ENCODE measurements at places on chromosomes 6 and 20.

DNA sequence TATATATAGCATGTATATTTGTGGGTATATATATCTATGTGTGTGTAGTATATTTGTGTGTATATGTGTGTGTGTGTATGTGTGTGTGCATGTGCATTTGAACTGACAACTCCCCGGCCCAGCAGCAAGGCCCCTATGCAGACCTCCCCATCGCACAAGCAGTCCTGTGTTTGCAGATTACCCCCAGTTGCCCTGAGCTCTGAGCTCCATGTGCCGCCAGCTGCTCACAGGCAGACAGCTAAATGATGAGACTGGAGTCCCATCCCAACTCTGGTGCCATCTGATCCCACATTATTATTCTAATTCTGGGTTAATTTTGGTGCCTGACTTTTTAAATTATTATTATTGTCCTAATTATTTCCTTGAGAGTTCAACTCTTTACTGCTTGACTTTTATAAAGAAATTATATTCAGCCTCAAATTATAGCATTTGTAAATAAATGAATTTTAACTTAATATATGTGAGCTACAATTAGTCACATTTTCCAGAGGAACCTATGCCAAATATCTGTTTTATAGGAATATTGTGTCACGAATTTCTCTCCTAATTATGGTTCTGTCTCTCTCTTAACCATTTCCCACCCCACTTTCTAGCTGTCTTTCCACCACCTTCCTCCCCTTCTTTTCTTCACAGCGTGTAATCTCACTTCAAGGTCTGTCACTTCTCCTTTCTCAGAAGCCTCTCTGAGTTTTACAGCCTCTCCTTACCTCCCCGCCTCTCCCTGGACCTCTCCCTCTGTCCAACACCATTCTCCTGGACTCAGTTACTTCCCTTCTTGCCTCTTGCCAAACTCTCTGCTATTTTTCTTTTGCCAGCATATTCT, 90.6 kb upstream of the SYNDIG1 start:
- DNase-seq: no peak

DNA sequence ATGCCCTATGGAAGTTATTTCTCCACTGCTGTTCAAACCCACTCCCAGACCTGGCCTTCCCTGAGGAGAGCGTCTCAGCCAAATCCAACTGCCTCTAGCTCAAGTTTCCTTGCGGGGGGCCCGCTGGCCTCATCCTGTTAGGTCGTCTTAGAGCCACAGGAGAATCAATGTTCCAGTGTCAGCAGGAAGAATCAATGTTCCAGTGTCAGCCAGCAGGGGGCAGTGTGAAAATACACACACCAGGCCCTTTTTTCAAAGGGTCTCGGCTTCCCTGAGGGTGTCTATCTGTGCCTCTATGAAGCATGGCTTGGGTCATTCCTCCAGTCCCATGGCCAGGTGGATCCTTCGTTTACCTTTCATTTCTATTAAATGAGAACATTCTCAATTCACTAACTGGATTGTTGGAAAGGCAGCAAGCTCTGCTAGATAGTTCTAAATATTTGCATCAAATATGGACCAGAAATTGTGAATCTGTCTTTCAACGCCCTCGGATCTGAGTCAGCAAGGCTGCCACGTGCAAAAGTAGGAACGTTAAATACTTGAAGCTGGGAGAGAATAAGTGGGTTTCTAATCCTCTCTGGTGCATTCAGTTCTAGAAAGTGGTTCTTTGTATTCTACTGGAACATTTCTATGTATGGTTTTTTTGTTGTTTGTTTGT, 19.2 kb downstream of the PRND start:
- no peak for DNase-seq

DNA sequence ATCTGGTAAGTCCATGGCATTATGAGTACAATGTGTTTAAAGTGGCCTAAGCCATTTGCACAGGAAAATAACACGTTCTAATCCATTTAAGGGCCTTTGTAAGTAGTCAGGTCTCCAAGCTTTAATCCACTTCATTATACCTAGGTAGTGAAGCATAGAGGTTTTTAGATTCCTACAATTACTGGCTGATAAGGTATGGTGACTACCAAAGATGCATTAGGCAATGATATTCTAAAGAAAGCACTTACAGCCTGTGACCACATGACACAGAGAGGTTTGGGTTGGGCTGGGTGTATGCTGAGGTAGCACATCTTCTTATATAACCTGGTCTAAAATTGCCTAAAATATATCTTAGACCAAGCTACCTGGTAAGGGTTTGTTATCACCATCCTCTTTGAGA, 504.4 kb downstream of the TFAP2B start:
- DNase-seq: no peak

DNA sequence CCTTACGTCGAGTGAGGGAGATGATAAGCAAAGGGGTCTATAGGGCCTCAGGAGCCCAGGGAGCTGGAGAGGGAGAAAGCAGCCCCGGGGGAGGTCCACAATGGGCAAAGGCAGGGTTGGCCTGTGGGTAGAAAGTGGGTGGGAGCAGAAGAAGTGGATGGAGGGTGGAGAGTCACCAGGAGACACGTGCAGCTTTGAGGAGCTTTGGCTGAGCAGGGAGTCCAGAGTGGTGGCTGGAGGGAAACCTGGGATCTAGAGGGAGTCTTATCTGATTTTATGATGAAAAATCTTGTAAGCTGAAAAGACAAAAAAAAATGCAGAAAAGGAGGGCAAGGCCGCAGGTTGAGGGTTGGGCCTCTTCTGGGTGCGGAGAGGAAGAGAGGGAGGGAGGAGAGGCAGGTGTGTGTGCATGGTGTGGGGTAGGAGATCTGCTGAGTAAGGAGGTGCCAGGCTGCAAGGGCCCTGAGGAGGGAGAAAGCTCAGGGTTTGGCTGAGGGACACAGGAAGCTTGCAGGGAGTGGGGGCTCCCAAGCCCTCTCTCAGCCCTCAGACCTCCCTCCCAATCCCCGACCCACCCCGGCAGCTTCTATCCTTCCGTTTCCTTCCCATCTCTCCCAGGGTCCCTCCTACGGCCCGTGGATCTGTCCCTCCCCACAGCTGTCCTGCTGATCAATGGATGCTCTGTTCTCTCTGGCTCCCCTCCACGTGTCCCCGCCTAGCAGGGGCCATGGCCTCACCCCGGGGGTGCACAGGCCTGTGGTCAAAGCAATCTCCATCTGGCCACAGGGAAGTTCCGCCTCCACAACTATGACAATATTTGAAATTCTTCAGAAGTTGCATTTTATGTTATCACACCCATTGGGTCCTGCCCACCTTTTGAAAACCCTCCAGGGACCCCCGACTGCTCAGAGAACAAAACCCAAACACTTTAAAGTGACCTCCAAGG, 17.1 kb upstream of the BPI start:
- no peak for DNase-seq

- DNase-seq: no peak
Measured at GRCh38 chr6:115613488-115613887, 447.2 kb downstream of the FRK start.

DNA sequence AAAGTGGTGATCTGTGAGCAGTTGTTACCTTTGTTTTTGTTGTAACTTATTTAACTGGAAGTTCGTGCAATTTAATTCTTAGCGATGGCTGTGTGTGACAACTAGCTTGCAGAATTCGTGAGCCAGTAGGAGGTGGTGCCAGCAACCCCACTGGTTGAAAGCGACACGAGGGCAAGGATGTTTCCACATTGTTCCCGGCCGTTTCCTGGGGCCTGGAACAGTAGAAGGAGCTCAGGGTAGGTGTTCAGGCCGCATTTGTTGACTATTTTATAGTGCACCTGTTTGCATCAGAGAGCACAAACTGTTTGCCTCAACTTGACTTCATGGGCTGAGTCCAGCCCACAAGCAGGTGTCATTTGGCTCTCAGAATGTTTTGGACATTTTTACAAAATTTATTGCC, 112.1 kb upstream of the PTPN1 start:
- no peak for DNase-seq

DNA sequence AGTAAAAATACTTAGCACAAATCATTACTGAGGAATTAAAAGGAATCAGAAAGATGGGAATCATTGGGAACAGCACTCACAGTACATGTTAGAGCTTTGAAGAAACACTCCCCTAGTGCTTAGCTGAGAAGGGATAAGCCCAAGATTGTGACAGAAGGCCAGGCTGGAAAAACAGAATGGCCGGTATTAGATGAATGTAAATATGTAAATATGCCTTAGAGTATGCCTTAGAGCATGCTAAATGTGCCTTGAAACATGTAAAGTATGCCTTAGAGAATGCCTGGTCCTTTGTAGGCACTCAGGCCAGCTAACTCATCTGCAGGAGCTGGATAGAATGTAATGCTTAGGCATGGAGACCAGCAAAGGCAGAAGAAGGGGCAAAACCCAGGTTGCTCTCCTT, 10.6 kb upstream of the TENT5A start:
- DNase-seq: no peak

DNA sequence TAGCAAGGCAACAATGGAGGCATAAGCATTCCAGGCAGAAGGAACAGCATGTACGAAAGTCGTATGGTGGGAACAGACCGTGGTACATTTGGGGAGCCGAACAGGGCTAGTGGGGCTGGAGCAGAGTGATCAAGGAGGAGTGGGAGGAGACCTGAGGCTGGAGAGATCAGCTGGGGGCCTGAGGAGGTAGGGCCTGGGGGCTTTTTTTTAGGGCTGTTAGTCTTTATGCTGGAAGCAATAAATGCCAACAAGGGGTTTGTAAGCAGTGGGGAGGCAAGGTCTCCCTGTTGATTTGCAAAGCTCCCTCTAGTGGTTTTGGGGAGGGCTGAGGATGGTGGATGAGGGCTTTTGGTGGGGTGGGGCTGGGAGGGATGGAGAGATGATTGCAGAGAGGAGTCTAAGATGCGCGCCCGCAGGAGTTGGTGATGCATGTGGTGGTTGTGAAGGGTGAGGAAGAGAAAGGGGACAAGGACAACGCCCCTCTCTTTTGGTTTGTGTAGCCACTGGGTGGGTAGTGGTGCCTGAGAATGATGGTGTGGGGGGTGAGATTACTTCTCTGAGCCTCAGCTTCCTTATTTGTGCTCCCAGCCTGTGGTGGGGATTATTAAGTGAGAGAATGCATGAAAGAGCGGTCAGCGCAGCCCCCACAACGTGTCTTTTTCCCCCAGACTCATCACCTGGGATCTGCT, 74.1 kb upstream of the TOX2 start:
- DNase-seq: no peak

DNA sequence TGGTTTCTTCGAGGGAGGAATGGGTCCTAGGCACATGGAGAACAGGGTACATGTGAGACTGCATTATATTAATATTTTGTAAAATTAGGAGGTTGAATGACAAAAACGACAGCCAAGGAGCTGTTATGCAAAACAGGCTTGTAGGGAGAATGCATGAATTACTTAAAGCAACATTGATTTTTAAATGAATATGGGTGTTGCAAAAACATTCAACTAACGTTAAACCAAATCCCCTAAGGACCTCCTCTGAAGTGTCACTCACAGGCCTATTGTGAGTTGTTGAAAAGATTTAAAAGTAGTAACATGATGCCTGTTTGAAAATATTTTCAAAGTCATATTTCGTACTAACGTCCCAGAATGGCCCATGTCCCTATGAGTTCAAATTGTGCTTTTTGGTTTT, 21.9 kb downstream of the FBXL4 start:
- DNase-seq: no peak

- no peak for DNase-seq
Measured at GRCh38 chr6:3741477-3741871, 10.0 kb downstream of the PXDC1 start.

DNA sequence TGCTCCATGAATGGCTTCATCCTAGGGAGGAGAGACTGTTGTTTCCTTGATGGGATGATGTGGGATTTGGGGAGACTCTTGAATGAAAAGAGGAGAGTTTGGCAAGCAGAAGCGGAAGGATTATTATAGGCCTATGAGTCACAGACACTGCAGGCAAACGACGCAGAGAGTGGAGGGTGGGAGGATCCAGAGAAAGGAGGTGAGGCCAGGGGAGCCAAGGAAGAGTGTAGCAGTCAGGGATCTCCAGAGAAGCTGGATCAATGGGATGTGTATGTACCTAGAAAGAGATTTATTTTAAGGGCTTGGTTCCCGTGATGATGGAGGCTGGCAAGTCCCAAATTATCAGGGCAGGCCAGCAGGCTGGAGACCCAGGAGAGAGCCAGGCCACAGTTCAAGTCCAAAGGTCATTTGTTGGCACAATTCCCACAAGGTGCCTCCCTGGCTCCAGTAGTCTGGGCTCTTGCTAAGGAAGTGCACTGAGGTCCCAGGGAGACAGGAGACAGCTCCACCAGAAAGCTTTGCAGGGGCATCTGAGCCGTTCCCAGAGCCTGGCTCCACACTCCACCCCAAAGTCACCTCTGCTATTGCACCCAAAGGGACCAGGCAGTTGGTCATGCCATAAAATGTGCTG, 76.0 kb downstream of the ADTRP start:
- DNase-seq: no peak

- DNase-seq: no peak
Measured at GRCh38 chr6:88238065-88238464, 71.9 kb upstream of the CNR1 start.

- DNase-seq: no peak
Measured at GRCh38 chr6:107079429-107079828, 35.9 kb downstream of the BEND3 start.

DNA sequence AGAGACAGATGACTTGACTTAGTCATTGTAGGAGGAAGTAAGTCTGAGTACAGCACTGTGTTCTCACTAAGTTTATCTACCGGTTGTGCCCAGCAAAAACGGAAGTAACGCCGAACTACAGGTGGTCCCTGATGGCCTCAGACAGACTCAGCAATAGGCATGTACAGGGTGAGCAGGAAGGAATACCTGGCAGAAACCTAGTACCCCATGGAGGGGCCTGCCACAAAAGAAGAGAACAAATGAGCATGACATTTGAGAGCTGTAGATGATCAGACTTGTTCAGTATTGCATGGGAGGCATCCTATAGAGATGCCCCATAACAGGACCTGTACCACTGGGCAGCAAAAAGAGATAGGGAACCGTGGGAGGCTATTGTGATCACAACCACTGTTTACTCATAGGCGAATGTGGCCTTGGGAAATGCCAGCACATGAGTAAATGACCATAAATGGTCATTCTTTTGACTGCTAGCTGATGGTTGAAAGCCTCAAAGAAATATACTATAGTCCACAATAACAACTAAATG, 106.4 kb upstream of the TAB2 start:
- DNase-seq: no peak

- DNase-seq: no peak
Measured at GRCh38 chr6:75946146-75946831, 126.2 kb downstream of the IMPG1 start.

DNA sequence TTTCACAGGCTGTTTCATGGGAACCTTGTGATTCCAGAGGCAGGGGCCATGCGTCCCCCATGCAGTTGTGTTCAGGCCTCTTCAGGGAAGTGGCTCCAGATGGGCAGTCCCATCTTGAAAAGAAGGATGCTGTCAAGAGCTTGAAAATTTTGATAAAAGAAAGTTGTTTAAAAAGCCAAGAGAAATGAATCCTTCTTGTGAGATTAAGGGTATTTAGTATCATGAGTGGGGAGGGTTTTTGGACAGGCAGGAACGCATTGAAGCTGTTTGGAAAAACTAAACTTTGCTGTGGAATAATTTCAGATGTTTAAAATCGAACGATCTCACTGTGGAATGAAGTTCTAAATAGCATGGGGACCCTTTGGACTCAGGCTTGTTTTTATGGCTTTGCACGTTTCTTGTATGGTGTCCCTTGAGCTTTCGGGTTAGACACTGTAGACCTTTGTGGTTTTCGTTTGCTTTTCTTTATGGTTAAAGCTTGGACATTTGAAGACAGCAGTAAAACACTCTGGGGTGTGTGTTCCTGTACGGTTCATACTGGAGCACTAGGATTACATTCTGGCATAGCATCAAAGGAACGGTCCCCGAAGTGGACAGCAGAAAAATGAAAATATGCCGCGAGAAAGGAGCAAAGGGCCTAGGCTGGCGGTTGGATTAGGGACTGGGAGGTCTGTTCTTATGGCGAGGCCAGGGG, 18.2 kb downstream of the KIF25 start:
- DNase-seq: no peak

All from spleen (tissue), 13 donors.